CD4-positive, alpha-beta memory T cell (primary cell): ENCODE measurements at places on chromosomes 12 and 14.

DNA sequence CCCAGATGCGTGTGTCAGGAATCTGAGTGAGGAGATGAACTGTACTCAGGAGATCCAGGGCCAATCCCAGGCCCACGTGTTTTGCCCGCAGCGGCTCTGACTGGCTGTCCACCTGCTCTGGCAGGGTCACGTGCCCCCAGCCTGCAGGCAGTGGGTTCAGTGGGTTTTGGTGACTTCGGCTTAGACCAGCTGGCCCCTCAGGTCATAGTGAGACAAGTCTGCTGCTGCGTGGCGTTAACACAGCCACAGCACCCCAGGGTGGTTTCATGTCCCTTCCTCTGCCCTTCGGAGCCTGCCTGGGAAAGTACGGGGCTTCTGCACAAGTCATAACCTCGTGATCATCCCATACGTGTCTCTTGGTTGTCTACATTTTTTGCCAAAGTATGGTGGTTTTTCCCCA lies 2.6 kb downstream of the FBRSL1 start:
- DNase-seq: no peak

GRCh38 chr12:68290126-68290525 lies 36.7 kb upstream of the IL22 start:
- peak; percentile 51 for DNase-seq

DNA sequence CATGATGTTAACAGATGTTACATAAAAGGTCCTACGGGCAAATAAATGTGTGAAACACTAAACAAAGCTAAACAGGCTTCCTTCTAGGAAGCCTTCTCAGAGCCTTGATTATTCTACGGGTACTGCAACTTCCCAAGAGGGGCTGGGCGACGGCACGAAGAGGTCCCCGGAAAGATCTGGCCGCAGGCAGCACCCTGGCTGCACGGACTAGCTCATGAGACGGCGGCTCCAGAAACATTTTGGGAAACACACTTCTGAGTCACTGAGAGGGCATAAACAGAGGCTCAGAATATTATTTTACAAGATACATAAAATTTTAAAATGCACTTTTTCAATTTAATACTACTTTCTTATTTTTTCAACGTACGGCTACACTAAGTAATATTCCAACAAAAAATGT lies 19.4 kb downstream of the STX2 start:
- DNase-seq: no peak

DNA sequence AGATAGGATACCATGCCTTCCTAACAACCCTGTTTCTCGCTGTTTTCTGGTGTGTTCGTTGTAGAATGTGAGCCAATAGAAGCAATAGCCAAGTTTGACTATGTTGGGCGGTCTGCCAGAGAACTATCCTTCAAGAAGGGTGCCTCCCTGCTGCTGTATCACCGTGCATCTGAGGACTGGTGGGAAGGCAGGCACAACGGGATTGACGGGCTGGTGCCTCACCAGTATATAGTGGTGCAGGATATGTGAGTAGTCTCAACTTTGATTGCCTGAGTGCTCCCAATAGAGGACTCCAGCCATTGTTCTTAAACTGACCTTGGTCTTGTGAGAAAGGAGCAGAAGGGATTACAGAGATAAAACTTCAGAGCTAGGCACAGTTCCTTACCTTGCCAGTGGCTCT lies 96.2 kb downstream of the KICS2 start:
- DNase-seq: no peak
